IMR-90 (cell line): ENCODE measurements at places on chromosomes 6 and 20.
A peak's percentile ranks its signal among the peaks of the same experiment; 100 is the strongest.

DNA sequence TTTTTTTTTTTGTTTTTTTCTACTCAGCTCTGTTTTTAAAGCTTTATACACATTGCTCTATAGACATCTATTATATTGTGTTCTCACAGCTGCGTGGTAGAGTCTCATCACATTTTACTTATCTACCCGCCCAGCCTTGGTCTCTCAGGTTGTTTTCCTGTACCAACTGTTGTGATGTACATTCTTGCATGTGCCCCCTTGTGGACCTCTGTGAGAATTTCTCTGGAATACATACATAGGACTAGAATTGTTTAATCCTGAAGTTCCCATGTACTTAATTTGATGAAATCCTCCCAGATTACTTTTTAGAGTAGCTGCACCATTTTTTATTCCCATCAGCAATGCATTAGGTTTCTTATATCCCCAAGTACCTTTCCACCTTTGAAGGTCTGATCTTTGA, 40.4 kb upstream of the TINAG start:
- DNase-seq = peak; percentile 60

- no peak for DNase-seq
Observed at GRCh38 chr20:8766868-8767390, 302.0 kb upstream of the PLCB4 start.

DNA sequence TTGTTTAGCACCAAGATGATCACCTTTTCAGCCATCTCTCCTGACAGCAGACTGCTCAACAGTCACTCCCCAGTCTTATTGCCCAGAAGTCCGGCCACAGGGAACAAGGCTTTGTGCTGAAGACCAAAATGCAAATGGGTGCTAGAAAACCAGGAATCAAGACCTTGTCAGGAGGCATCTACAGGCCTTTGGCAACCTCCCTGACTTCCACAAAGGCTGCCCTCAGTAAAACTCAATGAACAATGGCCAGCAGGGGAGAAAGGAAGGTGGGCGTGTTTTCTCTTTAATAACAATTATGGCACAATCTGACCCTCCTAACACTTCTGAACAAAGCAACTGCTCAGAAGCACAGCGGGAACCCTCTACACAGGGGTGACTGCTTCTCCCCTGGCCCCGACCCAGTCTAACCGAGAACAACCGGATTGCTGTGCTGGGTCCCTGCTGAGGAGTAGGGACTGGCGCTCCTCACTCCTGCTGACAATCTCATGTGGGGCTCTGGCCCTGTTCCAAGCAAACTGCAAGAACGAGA, 41.6 kb downstream of the PLCG1 start:
- DNase-seq = no peak

- DNase-seq = peak; percentile 18
Observed at GRCh38 chr6:70738028-70738427, 70.3 kb downstream of the SMAP1 start.

- DNase-seq = no peak
Observed at GRCh38 chr6:156993713-156994112, 216.5 kb downstream of the ARID1B start.

- peak; percentile 59 for DNase-seq
Observed at GRCh38 chr6:154732538-154733182, 556 bp upstream of the SCAF8 start.

- DNase-seq = no peak
Observed at GRCh38 chr20:7716286-7716972, 223.8 kb downstream of the HAO1 start.

DNA sequence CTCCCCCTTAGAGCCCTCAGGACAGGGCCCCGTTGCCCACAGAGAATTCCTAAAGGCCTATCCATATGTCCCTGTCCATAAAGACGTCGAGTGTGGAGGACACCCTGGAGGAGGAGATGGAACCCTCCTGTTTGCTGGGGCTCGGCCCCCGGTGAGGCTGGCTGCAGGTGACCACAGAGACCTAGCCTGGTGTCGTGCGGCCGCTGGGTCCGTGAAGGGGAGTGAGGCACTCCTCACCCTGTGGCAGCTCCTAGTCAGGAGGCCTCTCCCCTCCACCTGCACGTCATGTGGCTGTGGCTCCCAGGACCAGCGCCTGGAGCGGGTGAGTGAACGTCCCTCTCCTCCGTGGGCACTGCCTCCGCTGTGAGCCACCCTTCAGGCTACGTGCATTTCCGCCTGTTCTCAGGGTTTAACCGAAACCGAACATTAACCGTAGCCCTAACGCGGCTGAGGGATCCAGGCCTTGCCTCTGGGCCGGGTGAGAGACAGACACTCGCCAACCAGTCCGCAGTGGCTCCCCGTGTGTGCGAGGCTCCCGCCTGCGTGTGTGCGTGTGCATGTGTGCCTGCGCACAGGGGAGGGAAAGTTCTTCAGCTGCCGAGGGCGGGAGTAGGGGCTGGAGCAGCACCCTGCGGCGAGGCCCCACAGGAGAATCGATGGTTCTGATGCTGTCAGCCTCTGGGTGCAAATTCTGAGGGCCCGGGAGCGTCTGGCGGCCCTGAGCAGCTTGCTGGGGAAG, 5.9 kb upstream of the TCEA2 start:
- DNase-seq = no peak

DNA sequence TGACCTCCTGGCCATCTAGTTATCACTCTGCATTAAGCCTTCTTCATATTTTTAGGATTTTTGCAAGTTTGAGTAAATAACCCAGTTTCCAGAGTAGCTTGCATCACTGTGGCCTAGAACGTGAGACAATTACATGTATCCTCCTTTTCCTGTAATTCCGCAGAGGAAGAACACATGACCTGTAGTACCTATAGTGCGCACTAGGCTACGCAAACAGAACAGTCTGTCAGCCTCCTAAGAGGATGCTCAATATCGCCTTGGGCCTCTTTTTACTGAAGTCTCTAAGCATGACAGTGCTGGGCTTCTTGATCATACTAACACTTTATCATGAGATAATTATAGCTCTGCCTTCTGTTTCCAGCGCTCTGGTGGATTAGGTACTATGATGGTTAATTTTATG, 20.2 kb upstream of the NR2E1 start:
- no peak for DNase-seq
